ENCODE measurements at places on chromosomes 5 and 9. TPM values are rescaled to one million over a fixed set of nuclear protein-coding genes. Genes with fewer than 3 reads are reported as not detected.

The OBP2B gene
- total RNA-seq, result not detected

The PCDHA13 gene
- total RNA-seq, result 0.05 TPM

GRCh38 chr5:27773166-27773565 is 734.8 kb upstream of the CDH9 start:
- no peak for DNase-seq

GRCh38 chr5:7105358-7105757 is 290.6 kb upstream of the ADCY2 start:
- DNase-seq, result no peak

DNA sequence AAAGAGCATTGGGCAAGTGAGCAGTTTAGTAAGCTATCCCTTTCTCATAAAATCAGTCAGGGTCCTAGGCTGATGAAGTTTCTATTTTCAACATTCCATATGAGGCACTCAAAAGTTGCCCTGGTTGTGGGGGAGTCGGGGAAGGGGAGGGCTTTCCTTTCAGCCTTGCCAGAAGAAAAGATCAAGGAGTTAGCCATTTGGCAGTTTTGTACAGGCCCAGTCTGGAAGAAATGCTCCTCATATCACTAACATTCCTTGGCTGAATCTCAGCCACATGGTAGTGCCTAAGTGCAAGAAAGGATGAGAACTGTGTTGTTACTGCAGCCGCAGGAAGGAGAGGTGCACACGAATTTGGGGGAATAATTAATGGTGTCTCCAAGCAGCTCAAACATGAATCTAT is 60.8 kb downstream of the ZNF474 start:
- no peak for DNase-seq

DNA sequence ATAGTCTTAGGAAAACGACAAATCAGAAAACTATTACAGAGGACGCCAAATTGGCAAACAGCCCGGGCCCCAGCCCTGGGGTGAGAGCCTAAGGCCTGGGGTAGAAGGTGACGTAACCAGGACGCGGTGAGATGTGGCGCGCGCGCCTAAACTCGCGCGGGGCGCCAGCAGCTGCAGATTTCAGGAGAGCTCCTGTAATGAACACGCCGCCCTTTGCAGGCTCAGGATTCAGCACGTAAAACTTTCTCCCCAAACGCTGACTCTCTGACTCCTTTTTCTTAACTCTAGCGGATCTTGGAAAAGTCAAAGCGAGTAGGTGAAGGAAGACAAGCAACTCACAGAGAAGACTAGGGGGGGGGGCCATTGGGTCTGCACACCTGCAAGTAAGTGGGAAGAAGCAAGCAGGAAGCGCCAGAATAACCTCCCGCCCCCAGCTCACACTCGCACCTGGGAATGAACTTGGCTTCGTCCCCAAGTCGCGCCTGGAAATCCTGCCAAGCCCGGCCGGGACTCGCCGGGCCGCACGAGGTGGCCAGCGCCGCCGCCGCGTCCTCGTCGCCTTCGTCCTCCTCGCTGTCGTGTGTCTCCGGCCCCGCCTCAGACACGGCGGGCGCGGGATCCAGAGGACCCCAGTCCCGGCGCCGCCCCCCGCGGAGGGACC is 822 bp downstream of the RASEF start:
- no peak for DNase-seq

- DNase-seq, result peak; percentile 68
Observed at GRCh38 chr9:127567035-127567729, 44.9 kb upstream of the STXBP1 start.

- no peak for DNase-seq
Observed at GRCh38 chr5:81145329-81145935, 87.7 kb upstream of the CKMT2 start.

Measured in myocyte (in vitro differentiated cells).